ENCODE measurements at places on chromosomes 2 and 18. TPM values are rescaled to one million over a fixed set of nuclear protein-coding genes. Genes with fewer than 3 reads are reported as not detected.

The RBFA gene
- 32.8 TPM for polyA plus RNA-seq

DNA sequence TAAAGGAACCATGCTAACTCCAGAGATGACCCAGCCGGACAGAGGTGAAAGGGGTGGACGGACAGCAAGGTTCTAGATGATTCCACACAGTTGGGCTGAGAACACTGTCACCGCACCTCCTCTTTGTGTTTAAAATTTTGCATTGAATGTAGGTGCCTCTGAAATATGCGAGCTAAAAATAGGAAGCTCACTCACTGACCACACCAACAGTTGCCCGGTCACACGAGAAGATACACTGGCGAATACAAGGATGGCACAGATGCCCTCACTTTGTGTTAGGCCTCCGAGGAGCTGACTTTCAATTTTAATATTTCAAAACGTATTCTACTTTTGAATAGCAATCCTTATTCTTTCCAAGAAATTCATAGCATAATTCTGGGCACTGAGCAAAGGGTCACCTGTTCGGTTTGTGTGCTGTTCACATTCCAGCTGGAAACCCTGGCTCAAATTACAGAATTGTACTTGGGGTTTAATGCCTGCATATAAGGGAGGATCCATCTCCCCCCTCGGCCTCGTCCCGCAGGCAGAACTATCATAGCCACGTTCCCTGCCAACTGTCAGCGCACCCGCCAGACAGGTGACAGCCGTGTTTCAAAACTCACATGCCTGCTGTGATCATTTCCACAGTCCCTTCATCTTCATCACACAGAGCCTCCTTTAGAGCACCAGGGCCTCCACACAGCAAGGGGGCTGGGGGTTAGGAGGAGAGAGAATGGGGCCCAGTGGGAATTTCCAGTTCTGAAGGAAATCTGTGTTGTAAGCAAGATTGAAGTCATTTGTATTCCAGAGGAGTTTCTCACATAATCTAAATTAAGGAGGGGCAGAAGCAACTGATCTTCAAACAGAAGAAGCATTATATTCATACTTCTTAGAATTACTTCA lies 48.2 kb downstream of the ADI1 start:
- DNase-seq: no peak

GRCh38 chr2:217970206-217970605 lies 32.6 kb downstream of the TNS1 start:
- DNase-seq: no peak

DNA sequence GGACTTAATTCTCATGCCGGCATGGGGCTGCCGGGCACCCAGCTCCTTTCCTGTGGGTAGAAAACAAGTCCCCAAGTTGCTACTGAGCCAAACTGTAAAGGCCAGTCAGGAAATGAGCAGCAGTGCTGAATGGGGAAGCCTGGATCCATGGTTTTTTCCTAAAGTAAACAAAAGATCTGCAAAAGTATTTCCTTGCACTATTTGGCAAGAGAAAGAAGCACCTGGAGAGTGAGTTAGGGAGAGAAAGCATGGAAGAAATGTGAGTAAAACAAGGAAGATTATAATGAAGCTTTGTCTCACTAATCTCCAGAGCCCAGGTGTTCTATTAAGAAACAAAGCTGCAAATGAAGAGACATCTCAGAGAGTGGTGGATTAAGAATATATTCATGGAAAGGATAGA lies 117.6 kb downstream of the METTL8 start:
- no peak for DNase-seq

DNA sequence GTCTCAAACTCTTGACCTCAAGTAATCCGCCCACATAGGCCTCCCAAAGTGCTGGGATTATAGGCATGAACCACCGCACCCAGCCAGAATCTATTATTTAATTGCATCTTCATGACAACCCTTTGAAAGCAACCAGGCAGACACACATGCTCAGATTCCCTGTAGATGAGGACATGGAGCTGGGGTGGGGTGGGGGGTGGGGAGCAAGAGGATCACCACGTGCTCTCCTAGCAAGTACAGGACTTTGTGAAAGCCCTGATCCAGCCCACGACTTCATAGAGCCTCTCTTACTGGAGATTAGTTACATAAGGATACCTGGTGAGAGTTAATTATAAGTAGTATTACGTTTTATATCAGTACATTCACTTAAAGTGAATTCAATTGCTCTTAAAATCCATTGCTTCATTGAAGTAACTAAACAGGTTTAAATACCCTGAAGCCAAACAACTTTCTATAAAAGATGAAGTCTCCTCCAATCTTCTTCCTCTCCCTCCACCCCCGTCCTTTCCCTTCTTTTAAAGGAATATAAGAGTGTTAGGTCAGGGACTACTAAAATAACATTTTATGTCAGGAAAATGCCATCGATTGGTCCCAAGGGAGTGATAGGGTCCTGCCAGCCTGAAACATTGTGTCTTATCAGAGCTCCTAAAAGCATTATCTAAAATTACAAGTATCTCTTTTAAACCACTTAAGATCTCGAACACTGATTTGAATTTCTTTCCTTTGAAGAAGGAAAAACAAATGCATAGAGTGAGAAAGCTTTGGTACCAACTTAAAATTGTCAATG lies 123.9 kb downstream of the EPHA4 start:
- DNase-seq: no peak
